ENCODE measurements at places on chromosomes 11 and 22.

- DNase-seq = no peak
Observed at GRCh38 chr11:66008468-66009101, 3.2 kb upstream of the CST6 start.

DNA sequence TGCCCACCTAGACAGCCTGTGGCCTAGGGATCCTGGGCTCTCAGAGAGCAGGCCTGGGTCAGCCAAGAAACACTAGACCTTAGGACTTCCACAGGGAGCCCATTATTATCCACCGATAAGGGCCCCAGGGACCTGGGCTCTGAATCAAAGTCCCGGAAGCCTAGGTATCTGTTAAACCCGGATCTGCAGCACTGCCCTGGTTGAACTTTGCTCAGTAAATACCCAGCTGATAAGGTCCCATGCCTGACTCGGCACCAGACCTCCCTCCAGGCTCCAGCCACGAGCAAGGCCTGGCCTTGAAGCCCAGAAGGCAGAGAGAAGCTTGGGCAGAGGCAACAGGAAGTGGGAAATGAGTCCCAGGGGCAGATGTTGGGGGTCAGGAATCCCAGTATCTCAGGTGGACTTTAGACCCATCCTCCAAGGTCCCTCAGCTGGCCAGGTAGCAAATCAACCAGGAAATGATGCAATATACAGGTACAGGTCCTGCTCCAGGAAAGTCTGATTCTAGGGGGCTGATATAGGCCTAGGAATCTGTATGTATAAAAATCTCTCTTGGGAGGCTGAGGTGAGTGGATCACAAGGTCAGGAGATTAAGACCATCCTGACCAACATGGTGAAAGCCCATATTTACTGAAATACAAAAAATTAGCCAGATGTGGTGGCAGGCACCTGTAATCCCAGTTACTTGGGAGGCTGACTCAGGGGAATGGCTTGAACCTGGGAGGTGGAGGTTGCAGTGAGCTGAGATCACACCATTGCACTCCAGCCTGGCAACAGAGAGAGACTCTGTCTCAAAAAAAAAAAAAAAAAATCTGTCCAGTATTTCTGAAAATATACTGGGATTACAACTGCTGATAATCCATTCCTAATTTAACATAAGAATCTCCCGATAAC is 18.7 kb downstream of the POU2AF1 start:
- no peak for DNase-seq

DNA sequence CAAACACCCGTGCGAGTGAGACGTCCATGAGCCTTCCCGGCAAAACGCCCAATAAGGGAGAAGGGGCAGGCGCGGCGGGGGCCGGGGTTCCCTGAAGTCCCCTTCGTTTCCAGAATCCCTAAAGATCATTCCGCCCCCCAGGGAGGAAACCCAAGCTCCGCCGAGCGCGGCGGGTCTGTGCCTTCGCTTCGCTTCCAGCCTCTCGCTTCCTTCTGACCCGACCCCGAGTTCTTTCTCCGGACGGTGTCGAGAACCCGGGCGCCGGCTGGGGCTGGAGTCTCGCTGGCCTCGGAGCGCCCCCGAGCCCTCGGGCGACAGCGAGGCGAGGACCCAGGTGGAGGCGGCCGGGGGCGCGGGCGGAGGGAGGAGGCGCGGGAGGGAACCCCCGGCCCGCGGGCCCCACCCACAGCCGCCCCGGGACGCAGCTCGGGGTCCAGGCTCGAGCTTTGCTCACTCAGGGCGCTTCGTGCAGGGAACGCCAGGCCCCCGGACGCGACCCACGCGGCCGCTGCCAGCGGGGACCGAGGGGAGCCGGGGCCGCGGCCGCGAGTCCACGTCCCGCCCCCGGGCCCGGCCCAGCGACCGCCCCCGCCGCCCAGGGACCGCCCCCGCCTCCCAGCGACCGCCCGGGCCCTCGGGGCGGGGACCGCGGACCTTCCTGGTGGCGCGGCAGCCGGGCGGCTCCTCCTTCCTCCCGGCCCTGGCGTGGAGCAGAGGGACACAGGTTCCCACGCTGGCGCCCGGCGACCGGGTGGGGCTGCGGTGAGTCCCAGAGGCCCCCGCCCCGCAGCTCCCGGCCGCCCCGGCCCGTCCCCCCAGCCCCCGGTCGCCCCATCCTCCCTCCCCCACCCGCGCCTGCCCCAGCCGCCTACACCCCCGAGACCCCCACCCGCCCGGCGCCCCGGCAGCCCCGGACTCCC is at the start of gene PGGHG:
Gene PGGHG (plus strand): TSS at position 649 of the 920 bp plus-strand sequence. CDS start 691 bp downstream, outside the sequence.
- DNase-seq = peak; percentile 73

- peak; percentile 47 for DNase-seq
Observed at GRCh38 chr11:72430741-72431570, 3.4 kb downstream of the CLPB start.

- DNase-seq = no peak
Observed at GRCh38 chr11:111392552-111392951, 13.5 kb upstream of the POU2AF1 start.

DNA sequence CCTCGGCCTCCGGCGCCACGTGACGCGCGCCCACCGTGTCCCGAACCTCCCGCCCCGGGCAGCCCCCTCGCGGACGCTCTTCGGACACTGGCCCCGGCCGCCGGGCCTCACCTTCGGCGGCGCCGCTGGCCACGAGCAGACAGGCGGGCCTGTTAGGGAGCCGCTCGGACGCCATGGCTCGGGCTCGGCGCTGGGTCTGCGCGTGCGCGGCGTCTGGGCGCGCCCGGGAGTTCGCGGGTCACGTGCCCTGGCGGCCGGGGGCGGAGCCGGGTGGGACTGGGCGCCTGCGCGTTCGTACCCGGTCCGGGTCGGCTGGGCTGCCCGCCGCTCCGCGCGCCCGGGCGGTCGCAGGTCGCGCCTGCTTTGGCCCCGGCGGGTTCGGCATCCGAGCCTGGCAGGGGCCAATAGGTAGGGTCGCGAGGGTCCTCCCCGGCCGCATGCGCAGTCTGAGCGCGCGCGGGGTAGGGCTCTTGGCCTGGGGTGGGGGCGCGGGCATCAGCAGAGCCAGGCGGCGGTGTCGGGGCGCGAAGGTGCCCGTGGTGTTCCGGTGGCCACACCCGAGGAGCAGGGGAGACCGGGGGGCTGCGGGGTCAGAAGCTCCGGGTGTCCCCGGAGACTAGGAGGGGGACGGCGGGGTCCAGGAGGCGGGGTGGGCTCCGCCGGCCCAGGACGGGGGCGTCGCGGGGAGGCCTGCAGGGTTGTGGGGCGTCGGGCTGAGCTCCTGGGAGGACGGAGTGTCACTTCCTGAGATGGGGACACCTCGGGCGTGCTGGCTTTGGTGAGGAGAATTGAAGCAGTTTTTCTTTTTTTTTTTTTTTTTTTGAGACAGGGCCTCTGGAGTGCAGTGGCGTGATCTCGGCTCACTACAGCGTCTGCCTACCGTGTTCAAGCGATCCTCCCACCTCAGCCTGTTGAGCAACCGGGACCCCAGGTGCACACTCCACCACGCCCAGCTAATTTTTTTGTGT is at the start of gene GATD1:
Gene GATD1 (minus strand): TSS at position 200 of the 968 bp plus-strand sequence. CDS start 25 bp downstream, at position 175.
- DNase-seq = peak; percentile 97

GRCh38 chr11:120259988-120260565 is 20.1 kb downstream of the POU2F3 start:
- DNase-seq = no peak

GRCh38 chr11:9473408-9473807 is 12.6 kb downstream of the ZNF143 start:
- no peak for DNase-seq

- no peak for DNase-seq
Observed at GRCh38 chr22:41513391-41513790, 30.9 kb downstream of the POLR3H start.

All from stimulated activated CD4-positive, alpha-beta T cell treated with anti-CD3 and anti-CD28 coated beads, Interleukin-15, amount 100 ng/mL, for 24 hours (primary cell).